ENCODE measurements at places on chromosomes 7 and 10.

- DNase-seq: no peak
These were observed 149.3 kb downstream of the NXPH1 start for GRCh38 chr7:8582728-8583127.

- DNase-seq: no peak
These were observed 76.6 kb downstream of the TCF7L2 start for GRCh38 chr10:113026679-113027078.

- DNase-seq: peak; percentile 20
These were observed 154.1 kb upstream of the AHR start for GRCh38 chr7:17144322-17144721.

- DNase-seq: no peak
These were observed 154.4 kb downstream of the GALNT17 start for GRCh38 chr7:71286336-71286735.

- DNase-seq: no peak
These were observed 34.5 kb downstream of the BAMBI start for GRCh38 chr10:28711776-28712175.

GRCh38 chr10:117221156-117221711 lies 19.7 kb upstream of the SLC18A2 start:
- DNase-seq: no peak

DNA sequence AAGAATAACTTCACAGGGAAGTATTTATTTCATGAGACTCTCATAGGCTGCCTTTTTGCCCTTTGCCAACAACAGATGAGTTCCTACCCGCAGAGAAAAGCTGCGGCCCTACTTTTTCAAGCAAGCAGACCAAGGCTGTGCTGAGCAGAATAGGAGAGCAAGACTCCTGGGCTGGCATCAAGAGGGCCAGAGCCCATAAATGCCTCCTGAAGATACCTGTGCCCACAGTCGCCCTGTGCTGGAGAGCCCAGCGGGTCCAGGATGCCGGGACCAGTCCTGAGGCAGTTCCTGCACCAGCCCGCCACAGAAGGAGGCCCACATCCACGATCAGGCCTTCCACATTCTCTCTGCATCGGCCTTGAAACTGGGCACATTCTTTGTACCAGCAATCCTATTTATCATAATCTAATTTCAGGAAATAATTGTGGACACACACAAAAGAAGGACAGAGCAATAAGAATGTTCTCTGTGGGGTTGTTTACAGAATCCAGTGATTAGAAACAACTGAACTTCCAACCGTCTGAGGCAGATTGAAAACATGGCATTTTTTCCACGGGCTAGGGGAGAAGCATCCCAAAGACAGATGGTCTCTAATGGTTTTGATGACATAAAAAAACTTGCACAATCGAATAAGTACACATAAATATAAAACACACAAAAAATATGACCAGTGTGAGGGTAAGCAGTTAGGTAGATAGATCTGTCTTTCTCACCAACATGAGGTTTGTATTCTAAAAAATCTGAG lies 95.6 kb downstream of the CPXM2 start:
- no peak for DNase-seq

DNA sequence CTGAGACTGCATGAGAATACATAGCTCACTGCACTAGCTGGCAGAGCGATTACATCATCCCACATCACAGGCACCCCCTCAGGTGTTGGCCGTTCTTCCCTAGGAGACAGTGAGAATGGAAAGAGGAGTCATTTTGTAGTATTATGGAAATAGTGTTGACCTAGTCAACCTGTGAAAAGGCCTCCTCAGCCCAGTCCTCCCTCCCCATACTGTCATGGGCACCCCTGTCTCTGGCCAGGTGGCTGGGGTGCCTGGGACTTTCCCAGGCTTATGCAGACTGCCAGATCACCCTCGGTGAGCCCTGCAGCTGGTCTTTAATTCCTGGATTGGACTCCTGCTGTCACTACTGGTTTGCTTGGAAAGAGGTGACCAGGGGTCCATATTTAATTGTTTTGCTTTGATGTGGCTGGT lies 4.0 kb downstream of the INPP5A start:
- no peak for DNase-seq

DNA sequence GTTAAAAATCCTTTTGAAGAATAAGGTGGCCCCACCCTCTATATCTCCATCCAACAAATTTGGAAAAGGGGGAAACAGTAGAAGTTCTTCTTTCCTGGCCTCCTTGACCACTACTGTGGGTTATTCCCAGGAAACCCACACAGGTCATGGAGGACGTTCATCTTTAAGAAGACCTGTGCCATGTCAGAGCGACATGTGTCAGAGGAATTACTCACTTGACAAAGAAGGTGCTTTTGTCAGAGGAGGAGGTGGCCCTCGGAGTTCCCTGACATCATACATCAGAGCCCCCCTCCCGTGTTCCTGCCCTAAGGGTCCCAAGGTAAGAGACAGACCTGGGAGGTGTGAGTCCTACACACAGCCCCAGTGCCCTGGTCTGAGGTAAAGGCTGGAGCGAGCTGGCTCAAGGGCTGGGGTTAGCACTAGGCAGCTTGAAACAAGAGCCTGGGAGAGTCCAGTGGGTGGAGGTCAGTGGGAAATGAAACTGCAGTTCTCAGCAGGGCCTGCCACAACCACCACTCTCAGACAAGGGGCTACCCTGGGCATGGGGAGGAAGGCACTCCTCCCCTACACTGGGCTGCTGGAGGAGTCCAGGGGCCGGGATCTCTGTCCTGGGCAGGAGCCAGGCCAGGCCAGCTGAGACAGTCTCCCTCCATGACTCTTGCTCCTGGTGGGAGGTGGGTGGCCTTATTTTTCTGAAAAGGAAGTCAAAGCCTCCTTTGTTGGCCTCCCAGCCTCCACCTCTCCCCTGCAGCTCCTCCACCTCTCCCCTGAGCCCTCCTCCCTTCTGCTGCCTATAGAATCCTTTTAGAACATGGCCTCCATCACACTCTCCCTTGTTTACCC lies 21.8 kb upstream of the ZMIZ1 start:
- no peak for DNase-seq

DNA sequence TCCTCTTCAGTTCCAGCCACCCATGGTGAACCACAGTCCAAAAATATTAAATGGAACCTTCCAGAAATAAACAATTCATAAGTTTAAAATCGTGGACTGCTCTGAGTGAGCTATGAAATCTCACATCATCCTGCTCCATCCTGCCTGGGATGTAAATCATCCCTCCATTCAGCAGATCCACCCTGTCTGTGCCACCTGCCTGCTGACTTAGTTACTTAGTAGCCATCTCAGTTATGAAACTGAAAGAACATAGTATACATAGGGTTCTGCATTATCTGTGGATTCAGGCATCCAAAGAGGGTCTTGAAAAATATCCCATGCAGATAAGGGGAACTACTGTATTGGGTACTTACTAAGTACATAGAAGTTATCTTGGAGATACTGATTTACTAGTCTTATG lies 89.0 kb downstream of the ST8SIA6 start:
- DNase-seq: no peak

DNA sequence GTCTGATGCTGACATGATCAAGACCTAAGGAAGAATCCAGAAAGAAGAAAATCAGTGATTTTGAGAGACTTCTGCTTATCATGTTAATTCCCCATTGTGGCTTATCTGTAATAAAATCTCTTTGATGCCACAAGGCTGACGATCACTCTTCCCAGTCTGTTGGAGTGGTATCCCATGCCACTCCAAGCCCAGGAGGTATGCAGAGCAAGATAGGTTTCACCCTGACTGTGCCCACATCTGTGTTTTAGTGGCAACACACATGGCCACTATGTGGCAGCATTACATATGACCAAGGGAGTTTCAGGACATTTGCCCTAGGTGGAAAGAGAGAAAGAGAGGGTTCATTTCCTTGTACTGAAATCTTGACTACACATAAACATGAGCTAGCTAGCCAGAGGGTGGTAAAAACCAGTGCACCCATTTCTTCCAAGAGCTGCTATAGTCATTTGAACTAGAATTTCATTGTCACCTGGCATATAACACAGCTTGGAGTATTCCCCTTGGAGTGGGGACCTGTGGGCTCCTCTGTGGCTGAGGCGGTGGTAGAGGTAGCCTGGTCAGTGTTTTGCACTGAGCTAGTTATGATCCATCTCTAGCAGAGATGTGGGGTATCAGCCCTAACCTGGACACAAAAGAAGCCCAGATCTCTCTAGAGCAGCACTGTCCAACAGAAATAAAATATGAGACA lies 20.8 kb downstream of the LAMB4 start:
- DNase-seq: no peak

GRCh38 chr7:33998476-33998875 lies 93.1 kb downstream of the BMPER start:
- DNase-seq: no peak

DNA sequence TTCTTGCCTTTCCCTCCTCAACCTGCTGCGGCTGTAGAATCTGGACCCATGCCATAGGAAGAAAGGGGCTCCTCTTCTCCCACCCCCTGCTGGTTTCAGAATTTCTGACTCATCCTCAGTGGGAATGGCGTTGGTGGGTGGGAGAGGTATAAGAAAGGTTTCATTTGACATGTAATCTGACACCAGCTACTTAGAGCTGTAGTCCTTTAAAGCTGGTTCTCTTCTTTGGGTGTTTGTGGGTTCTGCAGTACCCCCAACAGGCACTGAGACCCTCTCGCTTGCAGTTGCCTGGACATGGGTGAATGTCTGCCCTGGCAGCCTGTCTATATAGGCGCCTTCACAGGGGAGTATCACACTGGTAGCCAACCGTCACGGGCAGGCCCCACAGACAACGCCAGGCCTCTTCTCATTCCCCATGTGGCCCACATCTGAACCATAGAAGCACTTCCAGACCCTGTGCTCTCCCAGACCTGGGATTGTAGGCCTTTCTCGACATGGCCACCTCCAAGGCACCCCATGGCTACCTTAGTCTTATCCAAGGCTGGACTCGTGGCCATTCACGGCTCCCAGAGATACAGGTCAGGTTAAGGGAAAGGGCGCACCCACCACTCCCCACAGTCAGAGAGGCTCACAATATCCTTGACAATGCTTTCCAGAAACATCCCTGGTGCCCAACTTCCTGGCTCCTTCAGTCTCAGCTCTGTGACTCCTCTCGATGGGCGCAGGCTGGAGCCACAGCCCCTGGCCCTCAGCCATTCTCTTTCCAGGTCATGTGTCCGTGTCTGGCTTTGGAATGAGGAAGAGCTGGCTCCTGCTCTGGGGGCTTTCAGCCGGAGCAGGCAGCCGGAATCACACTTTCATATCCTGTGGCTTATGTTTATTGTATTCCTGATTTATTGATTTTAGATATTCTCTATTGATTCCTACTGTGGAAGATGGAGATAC lies 17.5 kb downstream of the ZNF862 start:
- DNase-seq: no peak

GRCh38 chr10:28840971-28841370 lies 163.7 kb downstream of the BAMBI start:
- DNase-seq: no peak

- DNase-seq: no peak
These were observed 197.3 kb upstream of the PODXL start for GRCh38 chr7:131753620-131754222.

DNA sequence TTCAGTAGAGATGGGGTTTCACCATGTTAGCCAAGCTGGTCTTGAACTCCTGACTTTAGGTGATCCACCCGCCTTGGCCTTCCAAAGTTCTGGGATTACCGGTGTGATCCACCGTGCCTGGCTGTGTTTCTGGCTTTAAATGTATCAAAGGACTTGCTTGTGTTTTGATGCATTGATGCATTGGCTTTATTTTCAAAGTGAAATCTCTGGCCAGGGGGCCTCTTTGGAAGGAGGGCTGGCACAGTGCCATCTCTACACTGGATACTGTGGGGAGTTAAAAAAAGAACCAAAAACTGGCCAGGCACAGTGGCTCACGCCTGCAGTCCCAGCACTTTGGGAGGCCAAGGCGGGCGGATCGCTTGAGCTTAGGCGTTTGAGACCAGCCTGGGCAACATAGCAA lies 16.0 kb downstream of the MNX1 start:
- no peak for DNase-seq

DNA sequence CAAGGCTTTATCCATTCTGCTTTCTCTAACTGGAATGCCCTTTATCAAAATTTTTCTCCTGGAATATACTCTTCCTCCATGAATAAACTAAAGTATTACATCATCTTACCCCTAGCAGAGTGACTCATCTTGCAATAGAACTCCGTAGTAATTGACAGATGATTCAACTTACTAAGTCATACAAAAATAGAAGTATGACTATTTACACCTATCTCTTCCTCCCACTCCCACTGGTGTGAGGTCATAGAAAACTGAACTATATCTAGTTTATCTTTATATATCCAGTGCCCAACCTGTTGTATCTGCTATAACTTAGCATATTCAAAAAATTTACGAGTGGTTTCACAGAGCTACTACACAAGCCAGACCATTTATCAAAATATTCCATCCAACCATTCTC lies 26.1 kb downstream of the ABCB1 start:
- DNase-seq: no peak

DNA sequence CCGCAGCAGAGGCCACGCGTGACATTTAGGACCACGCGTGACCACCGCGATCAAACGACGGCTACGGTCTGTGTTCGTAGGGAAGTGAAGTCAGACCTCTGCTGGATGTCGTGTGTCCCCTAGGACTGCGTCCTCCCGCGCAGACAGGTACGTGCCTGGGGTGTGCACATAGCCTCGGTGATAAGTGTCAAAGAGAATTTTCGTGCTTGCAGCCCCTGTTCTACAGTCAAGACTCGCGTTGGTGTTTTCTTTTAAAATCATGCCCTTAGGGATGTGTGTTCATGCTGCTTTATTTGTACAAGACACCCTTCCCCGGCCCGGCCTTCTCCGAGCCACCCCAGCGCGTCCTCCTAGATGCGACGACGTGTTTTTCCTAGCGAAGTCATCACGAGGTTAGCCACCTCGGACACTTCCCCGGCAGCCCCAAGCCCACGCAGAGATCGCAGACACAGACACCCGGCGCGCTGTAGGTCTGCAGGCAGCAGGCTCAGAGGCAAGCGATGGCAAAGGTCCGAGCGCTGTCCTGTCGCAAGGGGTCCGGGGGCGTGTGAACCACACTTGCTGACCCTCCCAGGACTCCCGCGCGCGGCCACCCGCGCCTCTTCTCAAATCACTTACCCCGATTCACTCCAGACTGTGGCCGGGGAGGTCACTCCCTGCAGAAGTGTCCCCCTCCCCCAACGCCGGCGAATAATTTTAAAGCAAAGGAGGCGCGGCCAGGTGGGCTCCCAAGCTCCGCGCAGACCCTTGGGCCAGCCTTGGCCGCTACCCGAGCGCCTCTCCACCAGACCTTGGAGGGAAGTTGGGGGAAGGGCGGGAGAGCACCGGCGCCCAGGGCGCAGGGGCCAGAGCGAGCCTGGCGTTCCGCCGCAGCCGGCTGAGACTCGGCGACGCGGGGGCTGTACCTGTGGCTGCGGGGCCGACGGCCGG lies 552 bp downstream of the MKX start:
- no peak for DNase-seq

GRCh38 chr10:109906316-109906715 lies 17.0 kb downstream of the XPNPEP1 start:
- no peak for DNase-seq

DNA sequence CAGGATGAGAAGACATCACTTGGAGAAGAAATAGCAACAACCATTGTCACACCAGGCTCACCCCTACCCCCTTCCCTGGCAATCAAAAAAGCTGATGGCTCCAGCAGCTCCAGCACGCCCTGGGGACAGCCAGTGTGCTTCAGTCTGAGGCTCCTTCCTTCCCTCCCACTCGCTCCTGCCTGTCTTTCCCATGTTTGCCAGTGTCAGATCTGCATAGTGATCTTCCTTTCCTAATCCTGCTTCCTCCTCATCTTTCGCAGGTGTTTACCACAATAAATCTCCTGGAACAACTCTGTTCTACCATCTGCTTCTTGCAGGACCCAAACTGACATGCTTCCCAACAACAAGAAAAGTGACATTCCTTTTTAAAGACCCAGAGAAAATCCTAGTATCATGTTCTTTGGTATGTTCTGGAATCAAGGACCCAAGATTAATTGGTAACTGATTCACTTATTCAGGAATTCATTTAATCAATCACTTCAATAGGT lies 57.1 kb downstream of the STEAP1B start:
- no peak for DNase-seq

Data from stimulated activated CD8-positive, alpha-beta memory T cell treated with anti-CD3 and anti-CD28 coated beads, Interleukin-2, amount 100 ng/mL, for 1 hour (primary cell).